ENCODE measurements at places on chromosomes 1 and 21. TPM values are rescaled to one million over a fixed set of nuclear protein-coding genes. Genes with fewer than 3 reads are reported as not detected.

Gene C1orf185
- not detected for total RNA-seq

Gene IL10
- total RNA-seq = 1.4 TPM

Gene BECN2
- not detected for total RNA-seq

Gene KRTAP11-1
- total RNA-seq = not detected

Gene FCER1G
- 283 TPM for total RNA-seq

Gene CGN
- total RNA-seq = 52.9 TPM

DNA sequence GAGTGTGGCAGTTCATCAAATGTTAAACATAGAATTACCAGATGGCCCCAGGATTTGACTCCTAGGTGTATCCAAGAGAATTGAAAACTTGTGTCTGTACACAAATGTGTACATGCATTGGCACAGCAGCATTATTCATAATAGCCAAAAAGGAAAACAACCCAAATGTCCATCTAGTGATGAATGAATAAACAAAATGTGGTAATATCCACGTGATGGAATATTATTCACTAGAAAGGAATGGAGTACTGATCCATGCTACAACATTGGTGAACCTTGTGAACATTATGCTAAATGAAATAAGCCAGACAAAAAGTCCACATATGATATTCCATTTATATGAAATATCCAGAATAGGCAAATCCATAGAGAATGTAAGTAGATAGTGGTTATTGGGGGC is 77.7 kb downstream of the RAVER2 start:
- no peaks in the 10 kb centered on the region for H3K27me3 ChIP-seq
- H3K4me1 ChIP-seq = peaks cover 11% of the 10 kb centered on the region
- DNase-seq = no peak

DNA sequence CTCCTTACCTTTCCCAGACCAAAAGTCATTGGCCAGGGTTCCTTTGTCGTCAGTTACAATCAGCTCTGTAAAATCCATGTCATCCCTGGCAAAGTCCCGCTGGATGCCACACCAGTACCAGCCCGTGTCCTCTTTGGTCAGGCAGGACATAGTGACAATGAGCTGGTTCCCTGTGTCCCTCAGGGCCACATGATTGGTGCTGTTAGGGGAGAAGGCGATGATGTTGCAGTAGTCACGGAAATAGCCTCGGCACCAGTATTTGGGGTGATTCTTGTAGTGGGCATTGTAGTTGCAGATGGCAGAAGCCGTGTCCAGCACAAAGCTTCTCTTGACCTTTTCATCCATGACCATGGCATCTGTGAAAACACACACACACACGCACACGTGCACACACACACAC is 14.8 kb downstream of the ADORA3 start:
- DNase-seq = no peak
- H3K36me3 ChIP-seq = no peaks in the 10 kb centered on the region
- no peak overlapping the region for H3K27ac ChIP-seq
- H3K4me1 ChIP-seq = peaks cover 16% of the 10 kb centered on the region
- no peak overlapping the region for H3K4me3 ChIP-seq

DNA sequence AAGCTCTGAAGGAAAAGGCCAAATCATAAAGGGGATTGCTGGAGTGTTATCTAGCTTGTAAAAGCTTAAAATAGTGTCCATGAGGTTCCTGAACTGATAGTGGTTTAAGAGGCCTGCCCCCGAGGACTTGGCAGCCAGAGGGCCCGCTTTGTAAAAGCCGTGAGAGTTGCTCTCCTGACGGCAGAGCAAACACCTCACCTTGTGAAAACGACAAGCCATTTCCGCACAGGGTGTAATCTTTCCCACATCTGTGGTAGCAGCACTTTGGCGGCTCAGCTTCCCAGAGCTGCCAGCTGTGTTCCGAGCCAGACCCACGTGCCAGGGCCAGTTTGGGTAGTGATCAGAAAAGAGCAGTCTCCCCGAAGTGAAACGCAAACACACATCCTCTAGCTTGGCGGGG is 37.0 kb downstream of the SERBP1 start:
- no peaks in the 10 kb centered on the region for H3K27me3 ChIP-seq
- H3K4me1 ChIP-seq = no peaks in the 10 kb centered on the region
- H3K36me3 ChIP-seq = no peaks in the 10 kb centered on the region
- no peak overlapping the region for H3K4me3 ChIP-seq
- DNase-seq = no peak

GRCh38 chr1:80214888-80215540 is 1208.5 kb upstream of the ADGRL4 start:
- no peak overlapping the region for H3K4me3 ChIP-seq
- DNase-seq = no peak

DNA sequence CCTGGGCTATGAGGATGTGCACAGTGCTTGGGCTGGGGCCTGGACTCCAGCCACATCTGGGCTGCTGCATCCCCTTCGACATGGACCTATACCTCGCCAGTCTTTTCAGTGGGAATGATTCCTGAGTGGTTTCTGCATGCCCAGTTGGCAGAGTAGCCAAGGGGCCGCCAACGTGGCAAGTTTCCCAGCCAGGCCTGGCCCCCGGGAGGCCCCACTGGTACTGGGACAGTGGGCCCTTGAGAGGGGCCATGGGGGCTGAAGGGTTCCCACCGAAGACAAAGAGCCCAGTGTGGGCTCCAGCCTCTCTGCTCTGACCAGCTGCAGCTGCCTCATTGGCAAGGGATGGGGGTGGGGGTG is 15.4 kb downstream of the RAP1GAP start:
- peaks cover 24% of the 10 kb centered on the region for H3K27me3 ChIP-seq
- peaks cover 7% of the 10 kb centered on the region for H3K4me1 ChIP-seq
- no peak overlapping the region for H3K4me3 ChIP-seq
- no peak overlapping the region for H3K27ac ChIP-seq
- DNase-seq = no peak

DNA sequence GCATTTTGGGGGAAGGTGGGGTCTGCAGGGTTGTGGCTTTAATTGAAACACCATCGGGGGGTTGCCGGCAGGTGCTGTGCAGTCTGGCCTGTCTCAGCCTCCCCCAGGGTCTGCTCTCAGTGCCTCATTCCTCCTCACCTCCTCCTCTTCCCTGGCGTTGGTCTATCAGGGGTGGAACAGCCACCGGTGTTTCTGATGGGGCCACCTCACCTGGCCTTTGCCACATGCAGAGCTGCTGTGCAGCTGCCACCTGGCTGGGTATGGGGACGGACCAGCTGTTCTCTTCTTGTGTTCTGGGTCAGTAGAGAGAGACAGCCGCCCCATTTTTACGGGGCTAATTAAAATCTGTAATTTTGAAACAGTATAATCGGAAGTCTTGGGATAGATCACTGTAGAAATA is 53.9 kb downstream of the SPSB1 start:
- H3K36me3 ChIP-seq = no peaks in the 10 kb centered on the region
- no peaks in the 10 kb centered on the region for H3K27me3 ChIP-seq
- no peak overlapping the region for H3K27ac ChIP-seq
- DNase-seq = no peak
- peaks cover under 1% of the 10 kb centered on the region for H3K4me1 ChIP-seq

GRCh38 chr1:41665962-41666917 is 181.8 kb upstream of the EDN2 start:
- no peaks in the 10 kb centered on the region for H3K36me3 ChIP-seq
- no peak for DNase-seq
- H3K27ac ChIP-seq = no peak overlapping the region

GRCh38 chr1:115299266-115299665 is 38.8 kb downstream of the NGF start:
- no peak overlapping the region for H3K4me3 ChIP-seq
- no peaks in the 10 kb centered on the region for H3K27me3 ChIP-seq
- no peaks in the 10 kb centered on the region for H3K36me3 ChIP-seq
- DNase-seq = no peak
- H3K27ac ChIP-seq = no peak overlapping the region

- H3K27ac ChIP-seq = no peak overlapping the region
- no peak for DNase-seq
- H3K27me3 ChIP-seq = no peaks in the 10 kb centered on the region
Measured at GRCh38 chr1:179121159-179121938, 39.5 kb downstream of the TOR3A start.
